Natural killer cell (primary cell): ENCODE measurements at places on chromosomes 3 and 15. TPM values are rescaled to one million over a fixed set of nuclear protein-coding genes. Genes with fewer than 3 reads are reported as not detected.

DNA sequence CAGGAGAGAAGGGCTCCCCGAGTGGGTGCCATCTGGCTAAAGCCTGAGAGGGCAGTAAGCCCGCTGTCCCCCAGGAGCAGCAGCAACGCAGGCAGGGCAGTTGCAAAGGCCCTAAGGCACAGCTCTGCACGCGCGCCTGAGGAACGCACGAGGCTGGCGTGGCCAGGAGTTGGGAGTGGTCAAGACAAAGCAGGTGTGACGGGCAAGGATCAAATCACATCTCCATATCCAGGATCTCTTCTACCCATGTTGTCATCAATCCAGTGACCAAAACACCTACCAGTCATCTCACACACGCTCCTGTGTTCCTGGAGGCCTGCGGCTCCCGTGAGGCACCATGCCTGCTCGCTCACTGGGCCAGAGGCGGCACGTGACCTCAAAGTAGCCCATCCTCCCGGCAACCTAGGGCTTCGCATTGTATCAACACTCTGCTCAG lies 59.5 kb downstream of the ERC2 start:
- H3K27me3 ChIP-seq, result no peaks in the 10 kb centered on the region
- no peaks in the 10 kb centered on the region for H3K4me1 ChIP-seq
- no peak overlapping the region for H3K4me3 ChIP-seq
- H3K27ac ChIP-seq, result no peak overlapping the region

DNA sequence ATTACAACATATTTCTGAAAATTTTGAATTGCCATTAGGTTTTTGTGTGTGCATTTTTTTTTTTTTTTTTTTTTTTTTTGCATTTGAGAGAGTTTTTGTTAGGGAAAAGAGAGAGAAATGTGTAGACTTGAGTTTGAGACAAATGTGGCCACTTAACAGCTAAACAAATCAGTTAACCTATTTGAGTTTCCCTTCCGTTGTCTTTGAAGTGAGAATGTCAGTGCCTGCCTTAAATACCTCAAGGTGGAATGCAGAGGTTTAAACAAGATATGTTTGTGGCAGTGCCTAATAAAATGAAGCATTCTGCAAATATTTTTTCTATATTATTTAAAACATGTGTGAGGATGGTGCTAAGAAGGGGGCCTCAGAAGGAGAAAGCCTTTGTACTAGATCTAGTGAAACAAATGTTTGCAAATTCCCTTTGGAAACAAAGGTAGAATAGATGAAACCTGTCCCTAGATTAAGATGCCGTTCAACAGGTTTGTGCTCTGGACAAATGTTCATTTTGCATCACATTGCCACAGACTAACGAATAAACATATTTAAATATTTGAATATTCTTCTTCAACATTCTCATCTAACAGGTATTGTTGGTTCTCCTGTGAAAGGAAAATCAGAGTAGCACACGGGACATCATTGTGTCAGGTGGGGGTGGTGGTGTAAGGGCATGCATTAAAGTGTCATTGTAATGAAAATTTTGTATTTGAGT lies 80.7 kb downstream of the SATB1 start:
- H3K4me1 ChIP-seq, result no peaks in the 10 kb centered on the region
- H3K4me3 ChIP-seq, result no peak overlapping the region
- H3K36me3 ChIP-seq, result peaks cover 21% of the 10 kb centered on the region
- no peak overlapping the region for H3K27ac ChIP-seq
- DNase-seq, result peak; percentile 23
- peaks cover 4% of the 10 kb centered on the region for H3K27me3 ChIP-seq

DNA sequence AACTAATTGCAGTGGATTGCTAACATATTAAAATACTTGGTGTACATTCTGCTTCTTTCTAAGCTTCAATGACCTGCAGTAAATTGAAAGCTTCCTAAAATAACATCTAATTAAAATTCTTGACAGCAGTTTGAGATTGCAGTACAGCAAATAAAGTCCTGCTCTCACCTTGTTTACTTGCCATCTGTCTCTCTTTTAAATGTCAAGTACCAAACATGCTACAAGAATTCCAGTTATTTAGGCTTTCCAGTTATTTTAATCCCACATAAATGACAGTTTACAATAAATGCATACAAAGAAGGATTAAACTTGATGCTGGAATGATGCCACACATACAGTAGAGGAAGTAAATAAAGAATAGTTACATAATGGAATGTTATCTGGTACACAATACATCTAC lies 33.2 kb downstream of the CBLB start:
- no peak for DNase-seq
- peaks cover 4% of the 10 kb centered on the region for H3K4me1 ChIP-seq
- H3K27me3 ChIP-seq, result no peaks in the 10 kb centered on the region
- H3K36me3 ChIP-seq, result peaks cover 38% of the 10 kb centered on the region
- no peak overlapping the region for H3K4me3 ChIP-seq
- H3K27ac ChIP-seq, result no peak overlapping the region

GRCh38 chr15:31473385-31474058 lies 146.9 kb downstream of the KLF13 start:
- no peaks in the 10 kb centered on the region for H3K27me3 ChIP-seq
- H3K27ac ChIP-seq, result peak overlapping the region; percentile 72
- peak overlapping the region; percentile 2 for H3K4me3 ChIP-seq
- H3K36me3 ChIP-seq, result no peaks in the 10 kb centered on the region
- peaks cover 33% of the 10 kb centered on the region for H3K4me1 ChIP-seq

- no peak for DNase-seq
- peaks cover 4% of the 10 kb centered on the region for H3K4me1 ChIP-seq
- H3K36me3 ChIP-seq, result no peaks in the 10 kb centered on the region
- H3K27me3 ChIP-seq, result peaks cover 16% of the 10 kb centered on the region
Measured at GRCh38 chr15:95307115-95307514, 1023.4 kb upstream of the NR2F2 start.

- no peak overlapping the region for H3K27ac ChIP-seq
- no peak for DNase-seq
- no peaks in the 10 kb centered on the region for H3K27me3 ChIP-seq
- no peak overlapping the region for H3K4me3 ChIP-seq
Measured at GRCh38 chr3:109899925-109900324, 562.6 kb upstream of the DPPA4 start.

DNA sequence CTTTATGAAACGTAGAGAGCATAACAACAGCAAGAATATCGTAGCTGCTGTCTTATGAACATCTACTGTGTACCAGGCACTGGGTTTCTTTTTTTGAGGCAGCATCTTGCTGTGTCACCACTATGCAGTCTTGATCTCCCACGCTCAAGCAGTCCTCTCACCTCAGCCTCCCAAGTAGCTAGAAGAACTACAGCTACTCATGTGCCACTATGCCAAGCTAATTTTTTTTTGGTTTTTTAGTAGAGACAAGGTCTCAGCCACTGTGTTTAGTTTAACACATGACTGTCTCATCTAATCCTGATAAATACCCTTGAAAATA lies 129.9 kb downstream of the VGLL4 start:
- H3K27ac ChIP-seq, result no peak overlapping the region
- no peaks in the 10 kb centered on the region for H3K4me1 ChIP-seq
- no peaks in the 10 kb centered on the region for H3K27me3 ChIP-seq

GRCh38 chr15:66854012-66854965 lies 152.3 kb downstream of the SMAD6 start:
- H3K27ac ChIP-seq, result no peak overlapping the region
- no peaks in the 10 kb centered on the region for H3K36me3 ChIP-seq
- no peak overlapping the region for H3K4me3 ChIP-seq

- H3K27ac ChIP-seq, result no peak overlapping the region
- no peaks in the 10 kb centered on the region for H3K27me3 ChIP-seq
- no peaks in the 10 kb centered on the region for H3K4me1 ChIP-seq
- H3K4me3 ChIP-seq, result no peak overlapping the region
- H3K36me3 ChIP-seq, result no peaks in the 10 kb centered on the region
- DNase-seq, result no peak
Measured at GRCh38 chr3:101179637-101180036, 140.7 kb downstream of the IMPG2 start.

DNA sequence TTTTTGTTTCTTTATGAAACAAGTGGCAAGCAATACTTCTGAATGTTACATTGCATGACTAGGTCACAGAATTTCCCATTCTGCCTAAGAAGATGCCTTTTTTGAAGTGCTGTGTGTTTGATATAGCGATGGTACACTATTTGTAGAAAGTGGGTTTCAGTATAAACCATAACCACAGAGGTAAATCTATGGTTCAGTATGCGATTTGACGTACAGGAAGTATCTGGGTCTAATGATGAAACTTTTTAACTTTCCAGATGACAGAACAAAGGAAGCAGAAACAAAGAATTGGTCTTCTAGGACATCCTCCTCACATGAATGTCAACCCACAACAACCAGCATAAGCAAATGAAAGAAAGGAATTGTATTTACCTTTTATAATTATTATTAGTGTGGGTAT lies 133.4 kb upstream of the BHLHE40 start:
- no peak overlapping the region for H3K4me3 ChIP-seq
- H3K27ac ChIP-seq, result peak overlapping the region; percentile 58
- H3K36me3 ChIP-seq, result no peaks in the 10 kb centered on the region
- H3K27me3 ChIP-seq, result no peaks in the 10 kb centered on the region
- peaks cover 13% of the 10 kb centered on the region for H3K4me1 ChIP-seq
- peak; percentile 80 for DNase-seq

DNA sequence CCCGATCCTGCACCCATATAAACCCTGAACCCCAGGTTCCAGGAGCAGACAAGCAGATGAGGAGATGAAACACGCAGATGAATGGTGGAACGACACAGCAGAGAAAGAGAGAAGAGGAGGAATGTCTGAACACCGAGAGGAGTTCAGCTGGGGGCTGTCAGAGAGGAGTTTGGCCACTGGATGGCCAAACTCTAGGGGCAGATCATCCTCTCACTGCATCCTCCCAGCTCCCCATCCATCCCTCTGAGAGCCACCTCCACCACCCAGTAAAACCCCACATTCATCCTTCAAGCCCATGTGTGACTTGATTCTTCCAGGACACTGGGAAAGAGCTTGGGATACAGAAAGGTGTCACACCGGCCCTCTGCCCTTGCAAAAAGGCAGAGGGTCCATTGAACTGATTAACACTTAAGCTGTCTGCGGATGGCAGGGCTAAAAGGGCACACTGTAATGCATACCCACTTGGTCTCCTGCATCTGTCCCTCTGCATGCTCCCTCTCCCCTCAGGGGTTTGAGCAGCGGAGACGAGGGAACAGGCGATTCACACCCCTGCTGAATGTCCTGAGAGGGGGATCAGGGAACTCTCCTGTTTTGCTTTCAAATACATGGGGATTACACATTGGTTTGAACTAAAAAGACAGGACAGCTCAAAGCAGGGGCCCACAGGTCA lies 53.8 kb downstream of the TMED3 start:
- H3K4me1 ChIP-seq, result no peaks in the 10 kb centered on the region
- no peak overlapping the region for H3K27ac ChIP-seq
- no peaks in the 10 kb centered on the region for H3K36me3 ChIP-seq
- H3K27me3 ChIP-seq, result no peaks in the 10 kb centered on the region
- no peak for DNase-seq

- no peak overlapping the region for H3K4me3 ChIP-seq
- no peaks in the 10 kb centered on the region for H3K4me1 ChIP-seq
- no peaks in the 10 kb centered on the region for H3K27me3 ChIP-seq
Measured at GRCh38 chr3:54827776-54828175, 100.1 kb downstream of the LRTM1 start.

DNA sequence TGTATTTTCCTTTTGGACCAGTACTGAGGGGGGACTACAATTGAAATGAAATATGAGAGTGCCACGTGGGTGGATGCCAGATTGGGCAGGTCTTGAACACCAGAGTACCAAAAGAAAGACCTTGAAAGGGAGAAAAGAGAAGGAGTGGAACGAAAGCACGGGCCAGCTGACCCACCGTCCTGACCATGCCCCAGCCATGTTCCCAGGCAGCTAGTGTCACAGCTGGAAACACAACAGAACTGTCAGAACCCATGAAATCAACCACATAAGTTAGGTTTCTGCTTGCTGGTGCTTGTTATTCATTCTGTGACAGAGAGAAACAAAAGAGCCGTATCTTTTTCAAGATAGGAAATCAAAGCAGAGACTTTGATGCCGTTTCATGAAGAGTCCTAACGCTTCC lies 268.8 kb downstream of the MEX3B start:
- no peak overlapping the region for H3K27ac ChIP-seq
- H3K36me3 ChIP-seq, result no peaks in the 10 kb centered on the region
- no peak overlapping the region for H3K4me3 ChIP-seq
- H3K4me1 ChIP-seq, result no peaks in the 10 kb centered on the region
- no peak for DNase-seq

The GUCA1C gene
- not detected for total RNA-seq

The GNAT1 gene
- not detected for total RNA-seq

The C3orf49 gene
- total RNA-seq, result not detected

The GPR149 gene
- not detected for total RNA-seq

The HRG gene
- not detected for total RNA-seq
